Left colon (tissue), 2 donors: ENCODE measurements at places on chromosomes 1 and 21. TPM values are rescaled to one million over a fixed set of nuclear protein-coding genes. Genes with fewer than 3 reads are reported as not detected.

OR2T33 gene
- not detected for total RNA-seq

CASQ2 gene
- total RNA-seq, result 0.46 TPM

DNA sequence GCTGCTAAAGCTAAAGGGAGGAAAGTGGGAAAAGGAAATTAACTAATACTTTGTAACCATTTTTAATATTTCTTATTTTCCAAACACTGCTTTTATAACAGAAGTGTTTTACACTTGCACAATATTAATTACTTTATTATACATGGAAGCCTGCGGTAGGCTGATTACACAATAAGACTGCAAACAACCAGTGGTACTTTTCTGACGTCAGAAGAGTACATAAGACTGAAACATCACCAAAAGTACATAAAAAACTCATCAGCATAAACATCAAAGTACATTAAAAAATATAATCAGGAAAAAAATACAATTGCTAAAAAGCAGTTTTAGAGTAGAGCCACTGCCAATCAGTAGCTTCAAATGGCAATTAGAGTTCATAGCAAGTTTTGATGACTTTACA, 4.6 kb downstream of the ZNF281 start:
- no peak for DNase-seq

- no peak for DNase-seq
Measured at GRCh38 chr1:207966521-207966920, 55.6 kb upstream of the CD34 start.

GRCh38 chr1:203026031-203026665, at the start of gene PPFIA4:
Gene PPFIA4, plus strand, starts transcription at chr1:203026491. Its CDS starts 12,518 bp downstream, at chr1:203039009.
- DNase-seq, result peak; percentile 89

- no peak for DNase-seq
Measured at GRCh38 chr1:25677193-25677773, 60.7 kb downstream of the MAN1C1 start.
